ENCODE measurements at places on chromosomes 2 and 18.

GRCh38 chr2:29477186-29477585 lies 362.0 kb downstream of the CLIP4 start:
- DNase-seq = no peak

DNA sequence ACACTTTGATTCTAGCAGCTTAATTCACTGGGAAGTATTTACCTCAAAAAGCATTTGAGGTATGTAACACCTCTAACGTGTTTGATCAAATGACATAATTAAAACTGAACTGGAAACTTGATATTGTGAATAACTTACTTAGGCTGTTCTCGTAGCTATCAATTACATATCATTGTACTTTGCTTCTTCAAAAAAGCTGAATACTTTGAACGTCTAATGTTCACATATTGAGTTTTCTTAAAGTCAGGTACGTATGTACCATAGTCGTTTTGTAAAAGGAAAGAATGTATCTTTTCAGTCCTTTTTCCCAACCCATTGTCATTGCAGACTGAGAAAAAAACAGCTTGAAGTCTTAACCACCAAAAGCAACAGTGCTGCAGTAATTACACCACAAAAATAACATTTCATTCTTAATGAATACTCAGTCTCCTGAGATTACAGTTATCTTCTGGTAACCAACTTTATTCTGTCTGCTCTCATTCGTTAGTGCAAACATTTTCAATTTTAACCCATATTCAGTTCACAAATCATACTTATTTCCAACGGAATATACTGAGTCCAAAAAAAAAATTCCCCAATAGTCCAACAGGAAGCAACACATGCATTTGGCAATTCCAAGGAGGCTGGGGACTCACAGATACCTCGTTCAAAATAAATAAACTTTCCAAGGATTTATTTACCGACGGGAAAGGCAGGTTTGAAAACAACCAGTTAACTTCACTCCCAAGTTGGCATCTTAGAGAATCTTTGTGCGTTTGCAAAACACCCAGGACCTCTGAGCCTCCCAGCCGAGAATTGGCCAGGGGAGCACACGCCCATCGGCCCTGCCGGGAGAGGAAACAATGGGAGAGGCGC lies 1.1 kb downstream of the CHN1 start:
- DNase-seq = no peak

GRCh38 chr2:141728142-141728541 lies 402.7 kb downstream of the LRP1B start:
- DNase-seq = no peak

DNA sequence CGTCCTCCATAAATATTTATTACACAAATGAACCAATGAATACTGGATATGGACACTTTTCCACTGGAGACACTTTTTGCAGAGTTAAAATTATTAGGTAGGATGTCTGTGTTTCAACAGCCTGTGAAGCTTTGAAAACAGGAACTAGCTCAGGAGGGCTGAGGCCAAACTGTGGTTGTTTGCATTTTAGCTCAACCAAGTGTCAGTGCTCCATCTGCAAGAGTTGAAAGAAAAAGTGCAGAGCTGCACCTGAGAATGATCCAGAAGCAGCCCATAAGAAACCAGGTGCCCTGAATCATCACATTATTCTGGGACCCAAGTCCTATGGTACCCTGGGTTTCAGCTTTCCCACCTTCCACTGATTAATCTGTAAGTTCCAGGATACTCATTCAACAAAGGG lies 180.4 kb downstream of the TRIB2 start:
- DNase-seq = no peak

- no peak for DNase-seq
Observed at GRCh38 chr18:28485210-28485801, 308.4 kb upstream of the CDH2 start.

GRCh38 chr2:38672445-38673391 lies 6.8 kb downstream of the GALM start:
- DNase-seq = no peak

DNA sequence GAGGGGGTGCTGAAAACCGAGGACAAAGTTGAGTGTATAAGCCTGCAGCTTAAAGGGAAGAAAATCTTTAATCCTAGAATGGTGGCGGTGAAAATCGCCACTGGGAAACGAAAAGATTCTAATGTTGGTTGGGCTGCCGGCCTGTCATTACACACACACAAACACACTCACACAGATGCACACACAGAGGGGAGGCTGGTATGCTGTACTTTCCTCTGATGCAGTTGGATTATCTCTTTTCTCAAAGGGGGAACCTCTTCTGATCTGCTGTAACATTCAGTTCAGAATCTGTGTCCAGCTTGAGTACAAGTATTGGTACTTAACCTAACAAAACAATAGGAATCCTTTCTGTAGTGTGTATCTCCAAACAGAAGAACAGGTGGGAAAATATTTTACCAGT lies 39.0 kb downstream of the ANXA4 start:
- DNase-seq = no peak

DNA sequence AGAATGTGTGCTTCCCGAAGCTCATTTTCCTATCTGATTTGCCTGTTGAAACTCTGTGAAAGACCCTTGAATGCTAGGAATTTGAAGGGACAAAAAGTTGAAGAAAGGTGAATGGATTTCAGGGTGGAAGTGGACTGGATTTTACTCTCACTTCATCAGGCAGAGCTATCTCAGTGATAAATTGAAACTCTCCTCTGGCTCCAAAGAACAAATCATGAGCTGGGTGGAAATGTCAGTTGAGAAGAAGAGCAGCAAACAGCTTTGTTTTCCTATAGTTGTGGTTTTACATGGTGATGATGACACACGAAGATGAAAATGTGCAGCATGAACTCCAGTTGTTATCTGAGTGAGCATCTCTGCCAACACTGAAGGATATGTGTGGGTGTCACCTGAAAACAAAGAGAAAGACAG lies 34.4 kb downstream of the CD28 start:
- no peak for DNase-seq

GRCh38 chr2:46252891-46253659 lies 44.1 kb upstream of the EPAS1 start:
- no peak for DNase-seq

- no peak for DNase-seq
Observed at GRCh38 chr2:75607988-75608683, 38.4 kb upstream of the MRPL19 start.

- no peak for DNase-seq
Observed at GRCh38 chr2:58072102-58072501, 25.5 kb downstream of the VRK2 start.

- no peak for DNase-seq
Observed at GRCh38 chr2:207764096-207764630, 5.5 kb downstream of the FZD5 start.

DNA sequence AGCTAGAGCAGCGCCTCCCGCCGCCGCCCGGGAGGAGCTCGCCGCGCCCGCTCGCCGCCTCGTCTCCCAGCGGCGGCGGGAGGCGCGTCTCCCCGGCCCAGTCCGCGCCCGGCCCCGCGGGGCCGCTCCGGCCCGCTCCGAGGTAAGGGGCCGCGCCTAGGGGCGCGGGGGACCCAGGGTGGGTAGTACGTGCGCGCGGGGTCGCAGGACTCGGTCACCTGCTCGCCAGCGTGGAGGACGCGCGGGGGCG lies 259 bp downstream of the NPAS2 start:
- no peak for DNase-seq

DNA sequence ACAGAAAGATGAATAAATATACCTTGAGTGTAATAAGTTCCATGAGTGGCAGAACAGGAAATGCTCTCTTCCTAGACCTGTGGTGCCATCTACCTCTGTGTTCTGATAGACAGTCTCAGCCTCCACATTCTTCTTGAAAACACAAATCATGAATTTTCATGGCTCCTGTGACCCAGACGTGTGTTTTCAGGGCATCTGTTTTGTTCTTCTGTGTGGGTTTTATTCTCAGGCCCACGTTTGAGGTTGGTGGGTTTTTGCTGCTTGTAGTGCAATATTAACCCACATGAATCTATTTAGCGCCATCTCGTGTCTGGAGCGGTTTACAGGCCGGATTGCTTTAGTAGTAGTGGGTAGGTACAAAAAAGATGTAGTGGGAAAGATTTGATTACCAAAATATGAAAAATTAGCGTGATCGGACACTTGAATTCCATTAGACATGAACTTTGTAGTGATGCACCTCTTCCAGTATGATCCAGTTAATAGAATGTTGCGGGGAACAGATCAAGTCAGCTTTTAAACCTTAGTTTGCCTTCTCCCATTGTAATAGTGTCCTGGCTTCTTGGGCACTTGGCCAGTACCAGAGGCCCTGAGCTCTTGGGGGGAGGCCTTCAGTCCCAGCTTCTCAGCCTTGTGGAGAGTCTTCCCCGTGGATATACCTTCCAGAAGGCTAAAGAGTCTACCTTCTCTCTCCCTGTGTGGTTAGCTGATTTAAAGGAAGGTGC lies 256.5 kb downstream of the TPGS2 start:
- DNase-seq = peak; percentile 67

GRCh38 chr2:38474715-38475566 lies 97.9 kb upstream of the ATL2 start:
- peak; percentile 35 for DNase-seq

- no peak for DNase-seq
Observed at GRCh38 chr2:110124038-110124825, 8.6 kb upstream of the MALL start.

GRCh38 chr18:77544792-77545191 lies 295.1 kb downstream of the GALR1 start:
- DNase-seq = no peak

DNA sequence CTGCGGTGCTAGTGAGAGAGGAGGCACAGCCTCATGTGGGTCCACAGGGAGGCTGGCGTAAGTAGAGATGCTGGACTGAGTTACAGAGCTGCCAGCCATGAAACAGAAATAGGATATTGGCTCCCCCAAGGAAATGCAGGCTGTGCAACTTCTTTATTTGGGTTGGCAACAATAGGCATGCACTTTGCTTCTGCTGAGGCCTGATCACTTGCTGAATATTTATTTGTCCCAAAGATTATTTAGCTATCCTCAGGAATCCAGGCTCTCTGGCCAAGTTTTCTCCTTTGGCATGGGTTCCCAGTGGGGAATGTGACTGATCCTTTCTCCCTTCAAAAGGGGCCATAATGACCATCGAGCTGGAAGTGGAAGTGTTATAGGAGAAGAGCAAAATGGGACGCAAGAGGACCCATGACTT lies 60.0 kb downstream of the MAPK4 start:
- DNase-seq = no peak

- DNase-seq = peak; percentile 86
Observed at GRCh38 chr2:73823916-73824523, 4.7 kb upstream of the STAMBP start.

GRCh38 chr18:25080211-25080610 lies 271.8 kb downstream of the ZNF521 start:
- no peak for DNase-seq

- DNase-seq = no peak
Observed at GRCh38 chr2:40240070-40240469, 211.8 kb downstream of the SLC8A1 start.

GRCh38 chr2:125745514-125745913 lies 910.4 kb upstream of the GYPC start:
- peak; percentile 84 for DNase-seq

DNA sequence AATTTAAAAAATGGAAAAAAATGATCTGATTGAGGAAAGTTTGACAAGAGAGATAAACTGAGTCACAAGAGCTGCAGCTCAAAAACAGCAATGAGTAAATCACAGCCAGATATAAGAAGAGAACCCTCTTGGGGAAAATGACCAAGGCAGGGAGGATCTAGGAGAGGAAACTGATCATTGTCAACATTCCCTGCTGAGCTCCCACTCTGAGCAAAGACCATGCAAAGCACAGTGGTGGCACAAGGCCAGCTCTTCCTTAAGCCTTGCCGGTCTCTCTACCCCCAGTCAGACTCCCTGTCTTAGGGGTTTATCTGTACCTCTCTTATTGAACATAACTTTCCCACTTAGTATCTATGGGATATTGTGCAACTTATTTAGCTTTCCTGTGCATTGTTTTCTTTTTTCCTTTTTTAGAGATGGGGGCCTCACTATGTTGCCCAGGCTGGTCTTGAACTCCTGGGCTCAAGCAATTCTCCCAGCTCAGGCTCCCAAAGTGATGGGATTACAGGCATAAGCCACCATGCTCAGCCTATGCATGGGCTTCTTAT lies 54.0 kb upstream of the PPP1CB start:
- DNase-seq = no peak

- DNase-seq = no peak
Observed at GRCh38 chr2:128157644-128158043, 66.6 kb downstream of the UGGT1 start.

DNA sequence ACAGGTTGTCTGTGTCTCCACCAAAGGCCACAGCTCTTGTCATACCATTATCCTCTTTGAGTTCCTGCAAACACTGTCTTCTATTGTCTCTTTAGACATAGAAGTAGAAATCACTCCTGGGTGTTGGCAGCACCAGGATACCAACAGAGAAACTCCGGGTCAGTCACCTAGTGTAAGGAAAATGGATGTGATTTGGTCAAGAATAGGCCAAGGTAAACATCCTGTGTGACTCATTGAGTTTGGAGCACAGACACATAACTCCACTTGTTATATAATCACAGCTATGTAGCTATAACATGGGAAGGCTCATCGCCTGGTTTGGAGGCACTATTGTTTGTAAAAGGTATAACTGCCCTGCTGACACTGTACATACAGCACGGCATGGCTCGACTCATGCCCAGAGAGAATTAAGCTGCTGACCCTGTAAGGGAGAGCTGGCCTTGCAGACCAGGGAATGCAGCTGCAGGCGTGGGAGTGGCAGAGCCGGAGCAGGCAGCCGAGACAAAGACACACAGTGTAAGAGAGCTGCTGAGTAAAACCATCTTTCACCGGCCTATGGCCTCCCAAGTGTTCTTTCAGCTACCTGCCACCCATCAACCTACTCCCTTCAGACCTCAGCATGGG lies 3.4 kb upstream of the TXNL1 start:
- no peak for DNase-seq

DNA sequence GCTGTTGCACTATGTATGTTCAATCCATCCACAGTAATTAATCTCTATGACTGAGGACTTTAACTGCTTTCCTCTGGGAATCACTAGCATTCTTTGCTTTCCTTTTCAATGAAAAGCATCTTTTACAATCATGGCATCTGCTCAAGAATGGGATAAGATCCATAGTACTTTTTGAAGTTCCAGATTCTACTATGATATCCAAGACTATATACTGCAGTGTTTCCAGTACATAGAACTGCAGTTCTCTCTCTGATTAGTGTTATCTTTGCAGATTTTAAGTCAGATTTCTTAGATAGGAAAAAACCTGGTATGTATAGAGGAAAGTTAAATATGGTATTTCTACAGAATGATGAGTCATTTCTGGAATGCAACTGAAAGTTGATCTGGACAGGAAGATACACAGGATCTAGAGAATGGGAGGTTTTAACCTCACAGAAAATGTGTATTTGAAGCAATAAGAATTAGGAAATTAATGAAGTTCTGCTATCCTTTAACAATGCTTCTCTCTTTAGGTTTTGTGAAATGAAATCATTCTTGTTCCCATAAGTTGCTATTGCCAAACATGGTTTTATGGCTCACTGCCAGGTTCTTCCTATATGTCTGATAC lies 670.7 kb downstream of the ERBB4 start:
- DNase-seq = peak; percentile 32

GRCh38 chr2:55875434-55876135 lies 48.0 kb downstream of the EFEMP1 start:
- peak; percentile 74 for DNase-seq

GRCh38 chr2:111662771-111663470 lies 221.1 kb downstream of the ANAPC1 start:
- DNase-seq = peak; percentile 73

GRCh38 chr2:202050652-202051051 lies 17.0 kb downstream of the FZD7 start:
- no peak for DNase-seq
